ENCODE measurements at places on chromosomes 1 and 21.

DNA sequence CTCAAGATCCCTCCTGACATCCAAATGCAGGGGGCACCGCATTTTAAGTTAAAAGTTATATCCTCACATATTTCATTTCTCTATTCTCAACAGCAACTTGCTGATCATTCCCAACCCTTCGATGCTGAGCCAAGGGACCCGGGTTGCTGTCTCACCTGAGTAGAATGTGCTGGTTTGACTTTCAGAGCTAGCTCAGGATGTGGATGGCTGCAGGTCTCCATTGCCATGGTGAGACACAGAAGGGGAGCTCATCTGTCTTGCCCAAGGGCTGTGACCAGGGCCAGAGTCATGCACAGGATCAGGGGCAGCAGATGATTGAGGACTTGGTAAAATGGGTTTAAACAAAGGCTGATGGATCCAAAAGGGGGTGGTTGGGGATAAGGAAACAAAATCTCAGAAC lies 112.1 kb downstream of the HMGB4 start:
- DNase-seq: no peak

DNA sequence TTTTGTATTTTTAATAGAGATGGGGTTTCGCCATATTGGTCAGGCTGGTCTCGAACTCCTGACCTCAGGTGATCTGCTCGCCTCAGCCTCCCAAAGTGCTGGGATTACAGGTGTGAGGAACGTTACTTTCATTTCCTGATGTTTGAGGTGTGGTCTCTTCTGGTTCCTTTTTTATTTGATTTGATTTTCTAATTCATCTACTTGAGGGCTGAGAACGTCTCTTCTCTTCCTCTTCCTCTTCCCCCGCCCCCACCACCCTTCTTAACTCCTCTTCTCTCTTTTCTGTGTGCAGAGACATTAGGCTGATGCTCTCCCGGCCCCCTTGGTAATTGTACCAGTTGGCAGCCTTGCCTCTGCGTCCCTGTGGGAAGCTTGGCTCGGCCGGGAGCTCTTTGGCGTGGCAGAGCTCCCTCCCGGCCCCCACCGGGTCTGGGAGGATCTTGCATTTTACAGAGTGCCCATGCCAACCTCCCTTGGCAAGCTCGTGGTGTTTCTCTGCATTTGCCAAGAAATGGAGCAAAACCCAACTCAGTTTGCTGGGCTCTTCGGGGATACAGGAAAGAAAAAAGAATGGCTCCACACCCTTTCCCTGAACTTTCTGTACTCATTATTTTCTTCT lies 19.9 kb downstream of the CRYAA start:
- DNase-seq: no peak

GRCh38 chr1:233972563-233972950 lies 68.1 kb downstream of the SLC35F3 start:
- DNase-seq: no peak

DNA sequence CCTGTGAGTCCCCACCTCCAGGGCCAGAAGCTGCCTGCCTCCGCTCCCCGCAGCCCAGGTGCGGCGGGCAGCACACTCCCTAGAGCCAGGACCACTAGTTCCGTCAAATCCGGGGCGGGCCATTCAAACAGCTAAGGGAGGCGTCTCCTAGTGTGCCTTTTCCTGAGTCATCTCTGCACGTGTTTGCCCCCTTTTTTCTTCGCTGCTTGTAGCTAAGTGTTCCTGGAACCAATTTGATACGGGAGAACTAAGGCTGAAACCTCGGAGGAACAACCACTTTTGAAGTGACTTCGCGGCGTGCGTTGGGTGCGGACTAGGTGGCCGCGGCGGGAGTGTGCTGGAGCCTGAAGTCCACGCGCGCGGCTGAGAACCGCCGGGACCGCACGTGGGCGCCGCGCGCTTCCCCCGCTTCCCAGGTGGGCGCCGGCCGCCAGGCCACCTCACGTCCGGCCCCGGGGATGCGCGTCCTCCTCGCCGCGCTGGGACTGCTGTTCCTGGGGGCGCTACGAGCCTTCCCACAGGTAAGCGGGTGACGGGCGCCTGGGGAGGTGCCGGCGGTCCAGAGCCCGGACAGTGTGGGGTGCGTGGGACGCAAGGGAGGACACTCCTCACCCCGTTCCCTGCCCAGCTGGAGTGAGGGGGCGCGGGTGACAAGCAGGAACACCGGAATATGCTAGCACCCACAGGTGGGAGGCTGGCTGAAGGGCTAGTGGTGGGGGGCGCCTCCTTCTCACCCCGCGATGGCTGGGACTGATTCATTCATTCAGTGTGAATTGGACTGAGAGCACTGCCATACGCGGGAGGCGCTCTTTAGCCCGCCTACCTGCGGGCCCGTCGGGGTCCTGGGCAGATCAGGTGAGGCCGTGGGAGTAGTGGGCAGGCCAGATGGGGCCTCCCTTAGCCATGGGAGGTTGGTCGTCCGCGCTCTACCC lies at the start of gene TNFRSF8:
TNFRSF8 (plus strand) TSS at position 163 of the 932 bp plus-strand sequence; CDS start at position 459, 296 bp downstream.
- DNase-seq: no peak

- DNase-seq: peak; percentile 39
Measured at GRCh38 chr1:21232044-21232443, 55.3 kb upstream of the EIF4G3 start.

GRCh38 chr1:94416901-94417727 lies 1.1 kb upstream of the ABCD3 start:
- peak; percentile 85 for DNase-seq

DNA sequence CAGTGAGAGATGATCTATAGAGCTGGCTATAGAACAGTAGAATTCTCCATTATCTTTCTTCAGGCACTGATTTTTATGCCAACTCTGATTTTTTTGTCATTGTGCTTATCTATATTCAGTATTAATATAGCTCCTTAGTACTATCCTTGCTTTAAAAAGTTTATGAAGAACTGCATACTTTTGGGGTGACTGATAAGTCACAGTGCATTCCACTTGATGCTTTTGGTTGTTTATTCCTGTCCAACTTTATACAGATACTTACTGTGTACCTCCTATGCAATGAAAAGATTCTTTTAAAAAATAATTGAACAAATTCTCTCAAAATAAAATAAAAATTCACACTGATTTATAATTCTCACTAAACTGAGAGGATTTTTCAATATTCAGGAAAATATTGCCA lies 71.6 kb downstream of the COL24A1 start:
- no peak for DNase-seq

DNA sequence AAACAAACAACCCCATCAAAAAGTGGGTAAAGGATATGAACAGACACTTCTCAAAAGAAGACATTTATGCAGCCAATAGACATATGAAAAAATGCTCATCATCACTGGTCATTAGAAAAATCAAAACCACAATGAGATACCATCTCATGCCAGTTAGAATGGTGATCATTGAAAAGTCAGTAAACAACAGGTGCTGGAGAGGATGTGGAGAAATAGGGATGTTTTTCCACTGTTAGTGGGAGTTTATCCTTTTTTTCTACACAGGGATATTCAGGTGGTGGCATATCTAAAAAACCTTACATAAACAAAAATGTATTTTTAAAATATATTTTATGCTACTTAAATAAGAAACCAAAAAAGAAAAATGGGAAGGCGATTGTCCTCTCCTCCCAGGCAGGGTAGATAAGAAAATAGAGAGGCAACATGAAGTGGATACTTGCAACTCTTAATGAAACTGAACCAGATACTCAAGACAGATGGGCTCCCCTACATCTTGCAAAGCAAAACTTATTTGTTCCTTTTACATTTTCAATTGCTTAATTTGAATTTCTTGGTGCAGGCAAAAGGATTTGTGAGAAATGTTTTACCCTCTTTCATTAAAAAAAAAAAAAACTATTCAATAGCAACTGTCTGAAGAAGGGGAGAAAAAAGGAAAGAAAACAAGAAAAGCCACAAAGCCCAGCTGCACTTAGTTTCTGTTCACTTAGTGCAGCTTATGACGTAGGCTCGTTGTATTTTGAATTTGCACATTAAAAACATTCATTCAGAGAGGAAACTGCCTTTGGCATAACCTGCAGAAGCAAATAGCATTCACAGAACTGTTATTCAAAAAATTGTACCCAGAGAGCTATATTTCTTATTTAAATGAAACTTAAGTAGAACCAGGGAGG lies 36.9 kb upstream of the RGS1 start:
- no peak for DNase-seq

DNA sequence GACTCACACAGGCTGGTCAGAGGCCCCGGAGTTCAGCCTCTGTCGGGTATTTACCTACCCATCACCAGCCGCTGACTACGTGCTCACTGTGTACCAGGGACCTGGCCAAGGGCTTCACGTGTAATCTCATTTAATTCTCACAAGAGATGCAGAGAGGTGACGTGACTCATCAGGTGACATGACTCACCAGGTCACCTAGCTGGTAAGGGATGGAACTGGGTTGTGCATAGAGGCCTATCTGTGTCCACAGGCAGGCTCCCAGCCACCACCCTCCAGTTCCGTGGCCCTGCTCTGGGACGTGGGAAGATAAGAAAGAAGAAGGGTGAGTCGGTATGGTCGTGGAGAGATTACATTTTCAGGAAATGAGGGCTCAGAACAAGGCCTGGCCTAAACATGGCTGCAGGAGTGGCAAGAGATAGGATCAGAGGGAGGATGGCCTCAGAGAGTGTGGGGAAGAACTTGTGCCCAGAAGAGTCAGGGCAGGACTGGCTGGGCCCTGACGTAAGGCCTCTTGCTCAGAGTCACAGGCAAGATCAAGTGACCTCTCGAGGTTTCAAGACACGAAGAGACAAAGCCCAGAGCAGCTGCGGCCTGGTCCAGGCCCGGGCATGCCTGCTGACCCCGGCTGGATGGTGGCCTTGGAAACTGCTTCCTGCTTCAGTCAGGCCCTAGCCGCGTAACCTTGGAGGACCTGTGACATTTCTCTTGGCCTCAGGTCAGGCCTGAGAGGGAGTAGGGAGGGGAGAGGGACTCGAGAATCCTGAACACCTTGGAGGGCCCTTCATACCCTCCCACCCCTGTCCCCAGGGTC lies 52.7 kb upstream of the WASF2 start:
- peak; percentile 65 for DNase-seq

- no peak for DNase-seq
Measured at GRCh38 chr21:28025111-28025510, 967.6 kb downstream of the LTN1 start.

DNA sequence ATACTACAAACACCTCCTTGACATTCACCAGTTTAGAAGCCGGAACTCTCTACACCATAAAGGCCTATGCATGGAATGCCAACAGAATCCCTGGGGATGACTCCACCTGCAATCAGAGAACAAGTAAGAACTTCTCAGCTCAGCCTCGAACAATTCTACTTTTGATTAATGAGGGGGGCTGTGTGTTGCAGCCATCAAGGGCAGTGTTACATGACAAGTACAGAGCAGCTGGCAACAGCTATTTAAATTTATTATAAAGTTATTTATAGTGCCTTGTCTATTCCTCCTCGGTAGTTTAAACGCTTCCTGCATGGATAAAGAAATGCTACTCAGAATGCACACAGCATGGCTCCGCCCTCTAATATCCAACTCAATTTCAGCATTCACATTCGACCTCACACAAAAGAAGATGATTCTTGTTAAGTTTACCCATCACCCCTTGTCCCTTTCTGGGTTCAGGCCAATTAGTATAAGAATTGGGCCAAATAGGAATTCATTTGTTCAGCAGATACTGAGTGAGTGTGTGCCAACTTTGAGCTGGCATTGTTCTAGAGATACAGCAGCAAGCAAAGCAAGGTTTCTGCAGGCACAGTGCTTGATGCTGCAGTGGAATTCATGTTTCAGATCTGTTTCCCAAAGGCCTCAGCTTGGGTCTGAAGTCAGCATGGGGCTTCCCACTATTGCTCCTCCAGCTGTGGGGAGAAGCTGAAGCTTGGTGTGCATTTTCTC lies 6.4 kb downstream of the FNDC7 start:
- DNase-seq: no peak

GRCh38 chr1:101451888-101452287 lies 215.1 kb downstream of the S1PR1 start:
- DNase-seq: no peak

- no peak for DNase-seq
Measured at GRCh38 chr1:32286763-32287162, 5.1 kb upstream of the HDAC1 start.

DNA sequence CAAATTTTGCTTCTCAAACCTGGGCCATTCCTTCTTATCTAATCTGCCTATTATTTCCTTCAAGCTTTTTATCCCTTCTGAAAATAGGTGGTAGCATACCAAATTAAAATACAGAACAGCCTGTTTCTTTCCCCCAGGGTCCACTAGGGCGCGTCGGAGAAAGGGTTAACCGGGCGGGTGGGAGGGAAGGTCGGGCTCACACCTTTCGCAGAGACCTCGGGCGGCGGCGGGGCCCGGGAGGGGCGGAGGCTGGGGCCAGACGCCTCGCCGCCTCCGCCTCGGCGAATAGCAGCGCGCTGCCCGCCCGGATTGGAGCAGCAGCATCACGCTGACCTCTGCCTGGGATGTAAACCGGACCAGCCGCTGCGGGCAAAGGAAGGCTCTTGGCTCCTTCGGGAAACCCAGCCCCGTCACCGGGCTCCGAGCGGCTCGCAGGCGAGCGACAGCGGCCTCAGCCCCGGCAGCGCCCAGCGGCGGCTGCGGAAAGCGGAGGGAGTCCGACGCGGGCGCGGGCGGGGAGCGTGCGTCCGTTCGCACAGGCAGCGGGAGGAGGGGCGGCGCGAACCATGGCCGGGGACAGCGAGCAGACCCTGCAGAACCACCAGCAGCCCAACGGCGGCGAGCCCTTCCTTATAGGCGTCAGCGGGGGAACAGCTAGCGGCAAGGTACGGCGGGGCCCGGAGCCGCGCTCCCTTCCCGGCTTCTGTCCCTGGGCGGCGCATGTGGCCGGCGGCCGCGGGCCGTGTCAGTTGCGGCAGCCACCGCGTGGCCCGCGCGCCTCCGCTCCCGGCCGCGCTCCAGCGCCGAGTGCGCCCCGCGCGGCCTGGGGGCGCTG lies at the start of gene UCK2:
UCK2 (plus strand) TSS at position 347 of the 835 bp plus-strand sequence; CDS start at position 567, 220 bp downstream.
- peak; percentile 74 for DNase-seq

- DNase-seq: no peak
Measured at GRCh38 chr21:34073749-34074282, 438 bp downstream of the MRPS6 start.

DNA sequence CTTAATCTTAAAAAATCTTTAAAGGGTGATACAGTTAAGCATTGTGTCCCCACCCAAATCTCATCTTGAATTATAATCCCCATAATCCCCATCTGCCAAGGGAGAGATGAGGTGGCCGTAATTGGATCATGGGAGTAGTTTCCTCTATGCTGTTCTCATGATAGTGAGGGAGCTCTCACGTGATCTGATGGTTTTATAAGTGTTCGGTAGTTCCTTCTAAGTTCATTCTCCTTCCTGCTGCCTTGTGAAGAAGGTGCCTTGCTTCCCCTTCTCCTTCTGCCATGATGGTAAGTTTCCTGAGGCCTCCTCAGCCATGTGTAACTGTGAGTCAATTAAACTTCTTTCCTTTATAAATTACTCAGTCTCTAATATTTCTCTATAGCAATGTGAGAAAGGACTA lies 10.7 kb downstream of the DHRS3 start:
- DNase-seq: no peak

GRCh38 chr1:240912821-240913220 lies 300.9 kb upstream of the GREM2 start:
- DNase-seq: no peak

Measured in amniotic epithelial cell (primary cell).